ENCODE measurements at places on chromosomes 16 and 17. TPM values are rescaled to one million over a fixed set of nuclear protein-coding genes. Genes with fewer than 3 reads are reported as not detected.

GRCh38 chr17:27306276-27306835, 12.4 kb downstream of the WSB1 start:
- no peak for DNase-seq

GRCh38 chr16:89831810-89832328, 3.6 kb downstream of the SPIRE2 start:
- no peak for DNase-seq

DNA sequence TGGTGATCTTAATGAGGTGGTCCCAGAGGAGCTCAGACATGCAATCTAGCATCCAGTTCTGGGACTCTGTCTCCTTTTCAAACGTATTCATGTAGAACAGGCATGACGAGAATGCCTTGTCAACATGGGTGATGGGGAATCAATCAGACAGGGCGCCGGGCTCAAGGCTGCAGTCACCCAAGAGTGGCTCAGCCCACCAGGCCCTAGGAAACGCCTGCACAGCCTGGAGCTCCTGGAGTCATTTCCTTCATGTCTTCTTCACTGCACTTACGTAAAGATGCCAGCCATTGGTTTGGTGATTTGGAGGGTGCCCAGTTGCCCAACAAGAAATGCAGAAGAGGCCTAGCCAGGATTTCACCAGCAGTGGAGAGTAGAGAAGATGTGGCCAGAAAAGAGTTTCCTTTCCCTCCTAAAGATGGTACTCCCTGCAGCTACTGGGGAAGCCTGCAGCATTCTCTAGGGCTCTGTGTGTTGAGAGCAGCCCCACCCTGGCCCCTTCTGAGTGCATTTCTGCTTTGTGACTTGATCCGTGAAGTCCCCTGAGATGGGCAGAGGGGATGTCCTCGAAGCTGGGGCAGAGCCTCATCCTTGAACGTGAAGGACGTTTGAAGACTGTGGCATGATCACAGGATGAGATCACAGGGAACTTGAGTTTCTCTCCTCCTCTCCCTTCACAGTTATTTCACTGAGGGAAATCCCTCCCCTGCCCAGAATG, 24.0 kb upstream of the STH start:
- DNase-seq, result no peak

DNA sequence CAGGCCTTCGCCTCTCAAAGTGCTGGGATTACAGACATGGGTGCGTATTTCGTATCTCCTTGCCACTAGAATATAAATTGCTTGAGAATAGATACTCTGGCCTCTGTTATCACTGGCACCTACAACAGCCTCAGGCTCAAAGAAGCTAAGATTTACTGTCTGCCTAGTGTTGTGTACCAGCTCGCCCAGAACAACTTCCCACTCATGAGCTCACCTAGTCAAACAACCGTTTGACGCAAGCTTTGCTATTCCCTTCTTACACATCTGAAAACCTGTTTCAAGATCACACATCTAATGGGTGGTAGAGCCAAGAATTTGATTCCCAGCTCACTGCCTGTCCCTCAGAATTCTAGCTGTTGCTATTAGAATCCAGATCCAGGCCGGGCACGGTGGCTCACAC, 24.4 kb downstream of the MIS12 start:
- no peak for DNase-seq

- no peak for DNase-seq
These were observed 591.1 kb upstream of the C16orf82 start for GRCh38 chr16:26475596-26475995.

GRCh38 chr17:32553168-32553567, 66.4 kb downstream of the CDK5R1 start:
- DNase-seq, result no peak

DNA sequence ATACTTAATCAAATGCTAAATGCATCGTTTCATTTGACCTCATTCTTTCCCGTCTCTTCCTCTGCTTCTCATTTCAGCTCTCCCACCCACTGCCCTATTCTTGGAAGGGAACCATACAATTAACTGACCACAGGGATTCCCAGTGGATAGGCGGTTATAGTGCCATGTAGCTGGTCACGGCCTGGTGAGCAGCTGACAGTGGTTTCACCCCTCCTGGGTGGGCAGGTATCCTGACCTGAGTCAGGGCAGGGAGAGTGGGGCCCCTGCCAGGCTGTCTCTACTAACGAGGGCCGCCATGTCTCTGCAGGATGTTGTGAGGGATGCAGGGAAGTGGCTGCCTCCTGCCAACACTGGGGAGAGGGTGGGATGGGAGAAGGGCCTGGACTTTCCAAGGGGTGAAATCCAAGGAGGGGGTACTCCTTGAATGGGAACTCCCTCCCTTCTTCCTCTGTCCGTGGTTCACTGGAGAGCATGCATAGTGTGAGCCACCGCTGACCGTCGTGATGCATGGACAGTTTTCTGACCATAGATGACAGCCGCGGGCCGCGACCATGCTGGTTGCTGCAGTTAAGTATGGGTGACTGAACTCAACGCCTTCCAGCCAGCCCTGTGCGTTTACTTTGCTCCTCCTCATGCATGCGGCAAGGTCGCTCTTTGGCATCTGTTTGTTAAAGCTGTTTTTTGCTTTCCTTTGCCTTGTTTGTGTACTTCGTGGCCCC, 95.9 kb downstream of the RPTOR start:
- no peak for DNase-seq

- DNase-seq, result no peak
These were observed 2.2 kb upstream of the AURKB start for GRCh38 chr17:8212312-8213180.

NETO2 gene
- 30.7 TPM for polyA plus RNA-seq

SEZ6L2 gene
- 10.9 TPM for polyA plus RNA-seq

CTRB1 gene
- 0.15 TPM for polyA plus RNA-seq

All from left renal pelvis (tissue), 4 donors.